ENCODE measurements at places on chromosomes 1 and 21. TPM values are rescaled to one million over a fixed set of nuclear protein-coding genes. Genes with fewer than 3 reads are reported as not detected.

DNA sequence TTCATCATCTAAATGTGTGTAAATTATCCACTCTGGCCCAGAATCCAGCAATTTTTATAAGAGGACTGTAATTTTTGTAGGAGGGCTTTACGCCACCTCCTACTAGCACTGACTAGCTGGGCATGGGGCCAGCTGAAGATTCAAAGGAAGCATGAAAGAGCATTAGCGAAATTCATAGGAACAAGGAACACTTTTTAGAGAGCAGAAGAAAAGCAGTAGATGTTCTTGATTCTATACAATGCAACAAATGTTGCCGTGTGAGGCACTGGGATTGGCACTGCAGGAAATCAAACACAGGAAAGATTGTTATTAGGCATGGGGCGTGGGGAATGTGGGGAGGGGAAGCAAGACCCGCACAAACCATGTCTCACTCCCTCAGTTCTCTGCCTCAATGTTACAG is 58.4 kb upstream of the PARP1 start:
- DNase-seq = no peak

- no peak for DNase-seq
These were observed 254.8 kb downstream of the LTN1 start for GRCh38 chr21:28737674-28738419.

GRCh38 chr1:207070811-207071210 is 17.7 kb downstream of the PFKFB2 start:
- no peak for DNase-seq

The HCRTR1 gene
- total RNA-seq = 0.30 TPM

The GJA8 gene
- total RNA-seq = not detected

Measured in heart right ventricle (tissue), 16 donors.